ENCODE measurements at places on chromosomes 1 and 21.

DNA sequence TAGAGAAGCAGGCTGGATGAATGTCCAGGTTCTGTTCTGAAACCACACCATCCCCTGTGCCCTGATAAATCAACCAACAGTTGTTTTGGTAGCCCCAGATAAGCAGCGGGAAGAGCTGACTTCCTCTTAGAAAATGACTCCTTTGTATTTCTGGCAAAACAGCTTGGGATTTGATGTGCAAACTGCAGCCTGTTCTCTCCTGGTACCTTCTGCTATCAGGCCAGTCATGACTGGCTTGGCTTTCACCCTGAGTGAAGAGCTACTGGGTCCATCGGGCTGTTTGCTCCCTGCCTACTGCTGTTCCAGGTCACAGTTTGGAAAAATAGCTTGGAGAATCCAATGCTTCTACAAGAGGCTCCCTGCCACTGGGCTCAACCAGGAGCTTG lies 116.8 kb downstream of the DTL start:
- DNase-seq, result no peak

DNA sequence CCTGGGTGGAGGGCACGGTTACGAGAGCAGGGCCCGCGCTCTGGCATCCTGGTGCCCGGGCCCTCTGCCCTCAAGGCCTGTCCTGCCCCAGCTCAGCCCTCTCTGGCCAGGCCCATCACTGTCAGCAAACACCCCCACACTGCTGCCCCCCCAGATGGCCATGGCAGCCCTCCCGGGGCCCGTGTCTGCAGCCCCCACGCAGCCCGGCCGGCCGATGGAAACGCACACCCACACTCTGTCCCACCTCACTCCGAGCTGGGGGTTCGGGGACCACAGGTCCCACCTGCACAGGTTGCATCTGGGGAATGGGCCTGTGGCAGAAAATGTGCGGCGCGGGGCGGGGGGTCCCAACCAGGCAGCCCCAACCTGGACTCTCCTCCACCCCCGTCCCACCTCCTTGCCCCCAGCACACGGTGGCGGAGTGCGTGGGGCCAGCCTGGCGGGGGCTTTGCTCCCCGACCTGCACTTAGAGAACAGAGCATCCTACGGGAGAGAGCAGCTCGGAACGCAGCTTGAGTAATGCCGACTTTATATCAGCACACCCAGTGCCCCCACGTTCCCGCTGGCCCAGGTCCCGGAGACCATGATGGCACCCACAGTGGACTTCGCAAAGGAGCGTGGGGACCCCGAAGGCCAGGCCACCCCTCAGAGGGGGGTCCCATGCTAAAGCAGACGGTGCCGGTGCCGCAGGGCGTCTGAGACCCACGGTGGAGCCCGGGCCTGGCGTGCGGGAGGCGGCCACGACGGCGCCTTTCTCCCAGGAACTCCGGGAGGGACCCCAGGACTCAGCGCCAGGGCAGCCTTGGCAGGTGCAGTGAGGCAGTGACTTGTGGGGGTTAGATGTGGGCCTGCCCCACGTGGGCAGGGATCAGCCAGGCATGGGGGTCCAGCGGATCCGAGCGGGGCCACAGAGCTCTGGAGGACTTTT lies 7.5 kb upstream of the RNF223 start:
- no peak for DNase-seq

DNA sequence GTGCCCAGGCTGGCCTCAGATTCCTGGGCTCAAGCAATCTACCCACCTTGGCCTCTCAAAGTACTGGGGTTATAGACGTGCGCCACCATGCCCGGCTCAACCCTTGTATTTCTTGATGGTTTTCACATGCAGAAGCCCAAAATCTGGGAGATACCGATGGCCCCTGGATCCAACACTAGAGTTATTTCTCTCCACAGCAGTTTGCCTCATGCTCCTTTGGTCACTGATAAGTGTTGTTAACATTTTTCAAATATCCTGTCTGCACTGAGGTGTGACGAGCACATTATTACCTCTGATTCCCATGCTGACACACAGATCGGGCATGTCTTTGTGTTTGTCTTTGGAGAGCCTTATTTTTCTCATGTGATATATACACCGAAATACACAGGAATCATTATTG lies 107.0 kb downstream of the KIF26B start:
- no peak for DNase-seq

- no peak for DNase-seq
Observed at GRCh38 chr1:114455102-114455785, 55.8 kb downstream of the TRIM33 start.

DNA sequence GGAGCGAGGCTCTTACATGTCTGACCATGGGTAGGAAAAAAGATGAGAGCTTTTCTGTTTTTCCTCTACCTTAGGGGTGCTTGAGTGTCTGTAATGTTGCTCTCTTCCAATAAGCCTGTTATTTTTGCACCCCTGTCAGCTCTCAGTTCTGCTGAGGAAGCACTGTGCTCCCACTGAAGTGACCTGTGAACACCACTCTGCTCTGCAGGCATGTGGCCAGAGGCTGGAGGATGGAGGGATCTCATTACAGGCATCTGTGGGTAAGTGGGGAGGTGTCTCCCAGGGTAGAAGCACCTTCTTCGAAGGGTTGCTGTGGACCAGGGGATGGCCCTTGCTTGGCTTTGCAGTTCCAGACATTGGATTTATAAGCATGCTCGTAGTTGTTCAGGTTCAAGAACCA lies 56.8 kb upstream of the RBM15 start:
- no peak for DNase-seq

DNA sequence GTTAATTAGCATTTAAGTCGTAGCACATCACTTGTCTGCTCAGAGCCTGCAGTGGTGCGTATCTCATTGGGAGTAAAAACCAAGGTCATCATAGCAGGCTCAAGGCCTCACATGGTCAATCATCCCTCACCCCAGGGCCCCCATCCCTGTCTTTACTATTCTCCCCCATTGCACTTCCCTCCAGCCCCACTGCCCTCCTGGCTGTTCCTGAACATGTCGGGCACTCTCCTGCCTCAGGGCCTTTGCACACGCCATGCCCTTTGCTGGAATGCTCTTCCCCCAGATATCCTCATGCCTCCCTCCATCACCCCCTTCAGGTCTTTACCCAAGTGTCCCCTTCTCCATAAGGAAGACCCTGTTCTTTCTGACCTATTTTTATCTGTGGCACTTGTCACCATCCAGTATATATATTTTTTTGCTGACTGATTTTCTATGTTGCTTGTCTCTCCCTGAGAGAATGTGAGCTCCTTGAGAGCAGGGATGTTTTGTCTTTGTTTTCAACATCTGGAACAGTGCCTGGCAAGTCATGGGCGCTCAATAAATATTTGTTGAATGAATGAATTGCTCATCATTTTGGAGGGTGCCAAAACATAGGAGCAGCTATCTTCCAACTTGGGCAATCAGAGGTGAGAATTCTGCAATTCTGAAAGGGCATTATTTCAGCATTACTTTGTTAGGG lies 74.1 kb upstream of the POU3F1 start:
- DNase-seq, result no peak

GRCh38 chr21:32372755-32373154 lies 20.1 kb downstream of the URB1 start:
- no peak for DNase-seq

DNA sequence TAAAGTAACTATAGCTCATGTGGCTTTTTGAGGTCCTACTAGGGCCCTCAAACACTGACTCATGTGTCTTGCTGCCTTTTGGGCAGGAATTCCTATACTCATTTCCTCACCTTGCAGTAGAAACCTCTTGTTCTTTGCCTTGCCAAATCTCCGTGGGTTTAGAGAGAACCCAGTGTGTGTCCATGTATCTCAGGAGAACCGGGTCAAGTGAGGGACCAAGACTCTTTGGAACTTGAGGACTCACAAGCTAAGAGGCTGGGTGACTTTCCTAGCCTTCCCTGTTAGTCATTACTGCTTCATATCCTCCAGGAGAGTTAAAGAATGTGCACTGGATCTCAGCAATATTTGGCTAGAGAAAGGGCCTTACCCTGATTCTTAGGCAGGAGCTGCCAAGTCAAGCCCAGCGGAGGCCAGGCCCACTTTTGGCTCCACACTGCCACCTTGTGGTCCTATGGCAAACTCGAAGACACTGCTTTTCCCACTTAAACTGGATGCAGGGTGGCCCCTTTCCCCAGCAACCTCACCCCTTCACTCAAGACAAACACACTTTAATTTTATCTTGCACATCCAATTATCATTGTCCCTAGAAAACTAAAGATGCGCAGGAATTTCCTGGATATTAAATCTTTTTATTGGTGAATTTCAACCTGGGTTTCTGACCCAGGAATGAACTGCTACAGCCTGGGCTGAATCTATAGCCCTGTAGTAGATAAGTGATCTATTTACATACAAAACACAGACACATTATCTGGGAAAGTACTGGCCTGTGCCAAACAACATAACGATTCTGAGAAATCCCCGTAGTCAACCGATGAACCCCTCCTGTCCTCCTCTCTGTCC lies 10.6 kb downstream of the AVPR1B start:
- DNase-seq, result peak; percentile 77

- no peak for DNase-seq
Observed at GRCh38 chr1:26094677-26095383, 16.8 kb upstream of the PDIK1L start.

- DNase-seq, result no peak
Observed at GRCh38 chr1:198495631-198496030, 44.8 kb downstream of the ATP6V1G3 start.

DNA sequence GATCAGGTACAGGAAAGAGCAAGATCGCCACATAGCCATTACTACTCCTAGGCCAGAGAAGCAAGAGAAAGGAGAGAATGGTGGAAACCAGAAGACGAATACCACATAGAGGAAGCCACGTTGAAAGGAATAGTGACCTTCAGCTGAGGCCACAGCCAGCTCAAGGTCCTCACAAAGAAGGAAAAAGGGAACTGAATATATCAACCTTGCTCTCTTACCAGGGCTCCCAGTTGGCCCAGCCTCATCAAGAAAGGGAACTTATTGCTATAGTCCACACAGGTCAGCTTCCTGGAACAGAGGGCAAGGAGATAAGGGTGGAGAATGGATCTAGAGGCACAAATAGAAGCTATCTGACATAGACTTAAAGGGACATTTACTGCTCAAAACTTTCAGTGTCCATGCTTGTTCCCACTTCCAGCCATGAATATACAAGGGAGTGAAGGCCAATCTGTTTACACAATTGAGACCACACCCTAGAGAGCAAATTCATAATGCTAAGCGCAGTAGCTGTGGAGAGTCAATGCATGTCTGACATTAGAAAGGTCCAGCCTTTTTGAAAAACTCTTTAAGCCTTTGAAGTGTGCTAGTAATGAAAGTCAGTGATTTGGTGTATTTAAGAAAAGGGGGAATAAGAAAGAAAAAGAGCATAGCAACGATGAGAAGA lies 120.7 kb upstream of the ZC3H11B start:
- peak; percentile 34 for DNase-seq

- no peak for DNase-seq
Observed at GRCh38 chr1:224178894-224179293, 4.1 kb upstream of the DEGS1 start.

DNA sequence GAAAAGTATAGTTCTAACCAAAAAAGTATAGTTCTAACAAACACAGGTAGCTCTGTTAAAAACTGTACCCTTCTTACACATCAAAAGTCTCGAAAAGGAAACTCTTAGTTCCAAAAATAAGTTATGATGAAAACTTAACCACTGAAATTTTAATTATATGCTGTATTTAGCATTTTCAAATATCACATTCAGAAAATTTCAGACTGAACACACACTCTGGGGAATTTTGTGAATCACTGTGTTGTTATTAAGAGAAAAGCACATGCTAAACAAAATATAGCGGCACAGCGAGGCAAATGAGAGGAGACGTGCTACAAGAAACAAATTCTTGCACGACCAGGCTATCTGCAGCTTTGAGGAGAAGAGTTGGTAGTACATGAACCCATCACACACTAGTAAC lies 30.4 kb downstream of the VAV3 start:
- DNase-seq, result no peak

- no peak for DNase-seq
Observed at GRCh38 chr1:2083666-2084065, 33.5 kb downstream of the PRKCZ start.

DNA sequence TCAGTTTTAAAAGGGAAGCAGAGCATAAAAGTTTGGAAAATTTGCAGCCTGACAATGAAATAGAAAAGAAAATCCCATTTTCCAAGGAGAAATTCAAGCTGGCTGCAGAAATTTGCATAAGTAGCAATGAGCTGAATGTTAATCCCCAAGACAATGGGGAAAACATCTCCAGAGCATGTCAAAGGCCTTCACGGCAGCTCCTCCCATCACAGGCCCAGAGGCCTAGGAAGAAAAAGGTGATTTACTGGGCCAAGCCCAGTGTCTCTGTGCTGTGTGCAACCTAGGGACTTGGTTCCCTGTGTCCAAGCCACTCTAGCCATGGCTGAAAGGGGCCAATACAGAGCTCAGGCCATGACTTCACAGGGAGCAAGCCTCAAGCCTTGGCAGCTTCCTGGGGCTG lies 26.1 kb downstream of the KRTAP20-3 start:
- no peak for DNase-seq

GRCh38 chr21:28516991-28517592 lies 475.6 kb downstream of the LTN1 start:
- no peak for DNase-seq

DNA sequence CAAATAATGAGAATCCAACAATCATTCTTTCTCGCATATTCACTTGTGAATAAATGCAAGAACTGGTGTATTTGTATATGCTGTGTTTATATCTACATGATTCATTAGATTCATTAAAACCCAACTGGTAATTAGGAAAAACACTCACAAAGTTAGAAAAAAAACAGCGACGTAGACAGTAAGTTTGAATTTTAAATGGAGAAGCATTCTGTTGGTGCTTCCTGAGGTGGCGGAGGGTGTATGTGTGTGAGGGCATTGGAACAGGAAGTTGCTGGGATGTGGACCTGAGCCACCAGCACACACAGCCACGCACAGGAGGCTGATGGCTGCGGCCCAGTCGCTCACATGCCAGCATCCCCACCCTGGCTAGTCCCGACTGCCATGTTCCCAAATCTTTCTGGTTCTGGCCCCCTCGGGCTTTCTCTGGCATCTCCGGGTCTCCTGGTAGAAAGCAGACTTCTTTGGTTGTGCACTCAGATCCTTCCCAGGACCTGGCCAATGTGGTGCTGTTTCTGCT lies 121.6 kb upstream of the IRF2BP2 start:
- peak; percentile 52 for DNase-seq

- no peak for DNase-seq
Observed at GRCh38 chr1:30335389-30335996, 387.9 kb downstream of the MATN1 start.

- no peak for DNase-seq
Observed at GRCh38 chr21:43873673-43874072, 8.7 kb downstream of the AGPAT3 start.

- no peak for DNase-seq
Observed at GRCh38 chr21:41821756-41822431, 55.0 kb upstream of the RIPK4 start.

DNA sequence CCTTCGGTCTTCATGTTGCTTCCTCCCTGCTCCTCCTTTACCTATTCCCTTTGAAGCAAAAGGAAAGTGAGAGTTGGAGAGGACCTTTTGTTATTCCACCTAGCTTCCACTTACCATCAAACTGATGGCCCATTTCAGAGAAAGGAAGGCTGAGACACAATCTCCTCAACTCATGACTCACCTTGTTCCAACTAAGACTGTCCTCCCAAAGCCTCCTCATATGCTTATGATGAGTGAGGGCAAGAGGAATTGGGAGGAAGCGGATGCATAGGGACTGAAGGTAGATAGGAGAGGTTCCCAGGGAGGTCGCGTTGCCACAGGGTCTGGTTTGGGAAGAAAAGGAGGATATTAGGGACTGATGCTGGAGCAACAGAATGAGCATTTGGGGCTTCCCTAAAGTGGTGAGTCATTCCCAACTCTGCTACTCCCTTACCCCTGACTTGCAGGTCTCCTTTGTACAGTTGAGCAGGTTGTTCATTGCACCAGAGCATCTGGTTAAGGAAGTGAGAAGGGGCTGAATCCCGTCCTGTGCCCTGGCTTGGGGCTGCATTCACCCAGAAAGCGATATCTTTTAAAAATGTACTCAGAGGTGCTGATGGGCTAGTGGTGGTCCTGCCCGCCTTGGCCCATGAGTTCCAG lies 35.0 kb downstream of the LGR6 start:
- no peak for DNase-seq
